GM23248 (cell line): ENCODE measurements at places on chromosomes 12 and 14. TPM values are rescaled to one million over a fixed set of nuclear protein-coding genes. Genes with fewer than 3 reads are reported as not detected.
A peak's percentile ranks its signal among the peaks of the same experiment; 100 is the strongest.

SLC22A17 gene
- 16.5 and 20.4 TPM in 2 replicates for polyA plus RNA-seq

GRCh38 chr12:14931359-14931758 lies 7.0 kb downstream of the ERP27 start:
- no peak overlapping the region for H3K4me3 ChIP-seq
- no peaks in the 10 kb centered on the region for H3K36me3 ChIP-seq
- no peaks in the 10 kb centered on the region for H3K4me1 ChIP-seq
- peak; percentile 16 for DNase-seq
- H3K27ac ChIP-seq: no peak overlapping the region

GRCh38 chr14:99192028-99192621 lies 79.9 kb downstream of the BCL11B start:
- no peaks in the 10 kb centered on the region; the same call in 1 of the 2 replicates for H3K4me1 ChIP-seq
- H3K36me3 ChIP-seq: no peaks in the 10 kb centered on the region
- no peak overlapping the region for H3K27ac ChIP-seq
- H3K4me3 ChIP-seq: peak overlapping the region; percentile 54

GDF3 gene
- not detected in 2 replicates for polyA plus RNA-seq

DNA sequence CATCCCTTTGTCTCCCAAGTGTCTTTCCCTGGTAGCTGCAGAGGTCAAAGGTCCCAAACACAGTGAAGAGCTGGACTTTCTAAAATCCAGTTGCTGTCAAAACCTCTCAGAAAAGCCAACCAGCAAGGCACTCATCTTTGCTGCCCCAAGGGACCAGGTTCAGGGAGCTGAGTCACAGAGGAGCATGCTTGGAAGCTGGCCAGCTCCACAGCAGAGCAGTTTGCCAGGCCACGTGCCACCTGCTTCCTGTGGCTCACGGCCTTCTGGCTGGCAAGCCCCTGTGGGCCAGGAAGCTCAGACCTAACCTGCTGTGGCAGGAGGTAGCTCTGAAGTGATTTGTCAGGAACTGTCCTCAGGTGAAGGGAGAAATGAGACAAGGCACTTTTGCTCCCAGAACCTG lies 3.6 kb downstream of the ISCU start:
- H3K27me3 ChIP-seq: no peaks in the 10 kb centered on the region
- peaks cover 31% of the 10 kb centered on the region for H3K36me3 ChIP-seq
- H3K4me3 ChIP-seq: no peak overlapping the region
- peak overlapping the region; percentile 18; the same call in 1 of the 2 replicates for H3K27ac ChIP-seq
- peaks cover 31% of the 10 kb centered on the region for H3K4me1 ChIP-seq
- DNase-seq: peak; percentile 94

DNA sequence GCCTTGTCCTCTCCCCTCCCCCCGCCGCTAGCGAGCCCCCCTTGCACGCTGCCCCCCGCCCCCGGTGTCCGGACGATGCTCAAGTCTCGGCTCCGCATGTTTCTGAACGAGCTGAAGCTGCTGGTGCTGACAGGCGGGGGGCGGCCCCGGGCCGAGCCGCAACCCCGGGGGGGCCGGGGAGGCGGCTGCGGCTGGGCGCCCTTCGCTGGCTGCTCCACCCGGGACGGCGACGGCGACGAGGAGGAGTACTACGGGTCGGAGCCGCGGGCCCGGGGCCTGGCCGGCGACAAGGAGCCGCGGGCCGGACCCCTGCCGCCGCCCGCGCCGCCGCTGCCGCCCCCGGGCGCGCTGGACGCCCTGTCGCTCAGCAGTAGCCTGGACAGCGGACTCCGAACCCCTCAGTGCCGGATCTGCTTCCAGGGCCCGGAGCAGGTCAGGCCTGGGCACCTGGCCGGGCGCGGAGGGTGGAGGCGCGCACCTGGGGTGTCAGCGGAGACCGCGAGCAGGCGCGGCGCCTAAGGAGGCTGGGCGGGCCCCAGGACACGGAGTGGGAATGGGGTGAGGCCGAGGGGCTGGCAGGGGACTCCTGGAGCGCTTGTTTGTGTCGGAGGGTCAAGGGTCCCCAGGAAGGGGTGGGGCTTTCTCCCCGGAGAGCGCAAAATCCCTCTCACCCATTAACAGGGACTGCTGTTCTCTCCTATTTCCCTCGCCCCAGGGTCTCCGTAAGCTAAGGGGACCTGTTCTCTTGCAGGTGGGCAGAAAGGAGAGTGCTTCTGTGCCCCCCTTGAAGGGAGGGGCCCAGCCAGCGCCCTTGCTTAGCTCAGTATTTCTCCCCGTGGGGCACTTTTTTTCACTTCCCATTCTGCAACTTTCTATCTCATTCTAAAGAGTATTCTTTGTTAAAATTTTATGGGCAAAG lies 810 bp downstream of the MARCHF9 start:
- H3K4me3 ChIP-seq: peak overlapping the region; percentile 36
- no peaks in the 10 kb centered on the region for H3K36me3 ChIP-seq
- H3K27ac ChIP-seq: no peak overlapping the region
- peaks cover 22% of the 10 kb centered on the region for H3K27me3 ChIP-seq
- H3K4me1 ChIP-seq: peaks cover 4% of the 10 kb centered on the region; the same call in 1 of the 2 replicates
- DNase-seq: peak; percentile 36

- no peaks in the 10 kb centered on the region for H3K27me3 ChIP-seq
- H3K27ac ChIP-seq: peak overlapping the region; percentile 44
- no peak for DNase-seq
- H3K4me3 ChIP-seq: no peak overlapping the region
These were observed 19.6 kb downstream of the EPS8 start for GRCh38 chr12:15769586-15769985.

DIO3 gene
- not detected in 2 replicates for polyA plus RNA-seq

DNA sequence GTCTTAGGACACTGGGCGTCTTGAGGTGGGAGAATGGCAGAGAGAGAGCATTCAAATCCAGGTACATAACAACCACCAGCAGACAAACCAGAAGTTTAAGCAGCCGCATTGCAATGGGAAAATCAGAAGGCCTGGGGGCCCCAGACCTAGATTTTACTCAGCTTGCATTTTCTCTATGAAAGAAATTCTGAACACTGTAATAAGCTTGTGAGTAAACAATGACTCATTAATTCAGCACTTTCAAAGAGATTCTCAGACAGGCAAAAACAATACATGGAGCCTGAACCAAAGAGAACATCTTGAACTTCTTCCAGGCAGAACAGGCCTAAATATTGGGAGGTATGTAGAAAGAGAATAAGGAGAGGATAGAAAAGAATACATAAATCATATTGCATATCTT lies 69.8 kb upstream of the IFNG-AS1 start:
- peak; percentile 67 for DNase-seq
- no peaks in the 10 kb centered on the region for H3K36me3 ChIP-seq
- H3K27me3 ChIP-seq: no peaks in the 10 kb centered on the region
- no peak overlapping the region for H3K4me3 ChIP-seq
- H3K27ac ChIP-seq: no peak overlapping the region
- peaks cover 18% of the 10 kb centered on the region for H3K4me1 ChIP-seq

AKAP5 gene
- polyA plus RNA-seq: 0.08 and 0.19 TPM in 2 replicates

- no peaks in the 10 kb centered on the region for H3K36me3 ChIP-seq
- no peaks in the 10 kb centered on the region for H3K27me3 ChIP-seq
- H3K4me3 ChIP-seq: no peak overlapping the region
- DNase-seq: no peak
- no peaks in the 10 kb centered on the region for H3K4me1 ChIP-seq
- H3K27ac ChIP-seq: no peak overlapping the region
These were observed 476.8 kb downstream of the TRHDE start for GRCh38 chr12:72748971-72749370.

GRCh38 chr12:30104971-30105370 lies 321.2 kb upstream of the TMTC1 start:
- H3K36me3 ChIP-seq: no peaks in the 10 kb centered on the region
- H3K27me3 ChIP-seq: no peaks in the 10 kb centered on the region
- no peak for DNase-seq
- H3K27ac ChIP-seq: no peak overlapping the region

SLC38A4 gene
- 0.36 and 0.57 TPM in 2 replicates for polyA plus RNA-seq

DNA sequence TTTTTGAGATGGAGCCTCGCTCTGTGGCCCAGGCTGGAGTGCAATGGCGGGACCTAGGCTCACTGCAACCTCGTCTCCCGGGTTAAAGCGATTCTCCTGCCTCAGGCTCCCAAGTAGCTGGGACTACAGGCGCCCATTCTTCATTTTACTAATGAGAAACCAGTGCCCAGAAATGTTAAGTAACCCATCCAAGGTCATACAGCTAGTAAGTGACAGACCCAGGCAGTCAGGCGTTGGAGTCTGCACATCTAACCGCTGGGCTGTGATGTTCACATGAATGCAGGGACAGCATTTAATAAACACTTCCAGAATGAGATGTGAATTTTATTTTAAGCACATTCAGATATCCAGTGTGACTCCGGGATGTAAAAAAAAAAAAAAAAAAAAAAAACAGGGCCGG lies 1.3 kb upstream of the TRIP11 start:
- H3K27me3 ChIP-seq: no peaks in the 10 kb centered on the region
- H3K4me1 ChIP-seq: peaks cover 26% of the 10 kb centered on the region
- peak overlapping the region; percentile 99 for H3K27ac ChIP-seq
- H3K4me3 ChIP-seq: peak overlapping the region; percentile 93
- H3K36me3 ChIP-seq: no peaks in the 10 kb centered on the region
- peak; percentile 12 for DNase-seq

GPN3 gene
- 43.5 and 47.4 TPM in 2 replicates for polyA plus RNA-seq

- H3K4me3 ChIP-seq: no peak overlapping the region
- no peak overlapping the region for H3K27ac ChIP-seq
- H3K4me1 ChIP-seq: peaks cover 35% of the 10 kb centered on the region
- H3K27me3 ChIP-seq: no peaks in the 10 kb centered on the region
These were observed 48.4 kb downstream of the GALNT4 start for GRCh38 chr12:89476232-89476631.

DNA sequence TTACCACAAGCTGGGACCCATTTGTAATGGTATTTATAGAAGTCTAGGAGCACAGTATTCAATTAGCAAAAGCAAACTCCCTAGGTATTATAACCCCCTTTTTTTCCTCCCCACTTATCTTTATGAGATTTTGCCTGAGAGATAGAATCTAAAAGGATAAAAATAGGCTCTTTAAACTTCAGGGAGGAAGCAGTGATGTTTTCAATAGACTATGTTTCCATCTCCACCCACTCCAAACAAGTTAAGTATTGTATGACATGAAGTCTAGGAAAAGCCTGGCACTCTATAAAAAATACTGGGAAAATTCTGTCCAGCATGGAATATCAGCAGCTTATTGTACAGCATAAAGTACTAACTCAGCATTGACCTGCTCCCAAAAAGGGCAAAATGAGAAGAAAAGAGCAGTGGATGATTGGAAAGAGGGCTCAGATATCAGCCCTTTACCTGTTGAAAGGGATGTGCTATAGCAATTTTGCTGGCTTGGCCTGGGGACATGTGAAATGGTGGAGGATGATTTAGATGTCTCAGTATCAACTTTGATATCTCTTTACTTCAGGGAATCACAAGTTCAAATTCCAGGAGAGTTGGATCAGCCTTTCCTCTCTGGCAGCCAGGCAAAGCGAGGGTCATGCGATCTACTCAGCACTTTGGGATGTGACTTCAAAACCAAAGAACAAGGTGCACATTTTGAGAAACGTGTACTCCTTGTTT lies 72.4 kb downstream of the IGF1 start:
- no peaks in the 10 kb centered on the region for H3K27me3 ChIP-seq
- H3K4me3 ChIP-seq: no peak overlapping the region
- DNase-seq: peak; percentile 19

DNA sequence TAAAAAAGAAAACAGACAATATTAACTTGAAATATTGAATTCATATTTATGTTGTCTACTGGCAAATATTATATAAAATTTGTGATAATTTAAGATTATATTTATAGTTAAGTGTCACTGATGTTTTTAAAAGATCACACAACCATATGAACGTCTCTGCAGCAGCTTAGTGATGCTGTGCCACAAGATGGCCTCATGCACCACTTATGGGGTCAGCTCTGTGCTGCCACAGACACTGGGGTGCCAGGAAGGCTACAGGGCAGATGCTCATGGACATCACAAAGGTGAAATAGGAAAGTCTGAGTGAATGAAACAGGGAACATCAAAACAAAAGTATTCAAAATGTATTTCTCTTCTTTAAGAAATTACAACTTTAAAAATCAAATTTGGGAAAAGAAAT lies 13.1 kb downstream of the ATXN3 start:
- H3K27ac ChIP-seq: no peak overlapping the region
- DNase-seq: peak; percentile 8
- H3K36me3 ChIP-seq: peaks cover 16% of the 10 kb centered on the region; the same call in 1 of the 2 replicates
- H3K4me3 ChIP-seq: no peak overlapping the region
- no peaks in the 10 kb centered on the region for H3K27me3 ChIP-seq

SLC41A2 gene
- 8.9 and 9.3 TPM in 2 replicates for polyA plus RNA-seq

DNA sequence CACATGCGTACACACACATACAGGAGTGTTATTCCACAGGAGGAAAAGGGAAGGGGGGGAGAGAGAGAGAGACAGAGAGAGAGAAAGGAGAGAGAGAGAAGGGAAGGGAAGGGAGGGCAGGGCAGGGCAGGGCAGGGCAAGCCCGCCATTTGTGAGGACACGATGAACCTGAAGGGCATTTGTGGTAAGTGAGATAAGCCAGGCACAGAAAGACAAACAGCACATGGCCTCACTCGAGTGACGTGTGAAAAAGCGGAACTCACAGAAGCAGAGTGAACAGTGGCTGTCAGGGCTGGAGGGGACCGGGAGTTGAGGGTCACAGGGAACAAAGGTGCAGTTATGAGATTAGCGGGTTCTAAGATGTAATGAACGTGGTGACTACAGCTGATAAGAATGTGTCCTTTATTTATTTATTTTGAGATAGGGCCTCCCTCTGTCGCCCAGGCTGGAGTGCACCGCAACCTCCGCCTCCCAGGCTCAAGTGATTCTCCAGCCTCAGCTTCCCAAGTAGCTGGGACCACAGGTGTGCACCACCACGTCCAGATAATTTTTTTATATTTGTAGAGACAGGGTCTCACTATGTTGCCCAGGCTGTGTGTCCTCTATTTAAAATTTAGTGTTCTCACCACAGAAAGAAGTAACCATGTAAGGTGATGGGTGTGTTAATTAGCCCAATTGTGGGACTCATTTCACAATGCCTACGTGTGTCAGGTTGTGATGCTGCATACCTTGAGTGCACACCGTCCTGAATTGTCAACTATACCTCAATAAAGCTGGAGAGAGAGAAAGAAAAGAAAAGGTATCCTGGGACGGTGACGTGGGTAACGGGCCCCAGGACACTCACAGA lies 18.7 kb upstream of the FBRSL1 start:
- H3K36me3 ChIP-seq: no peaks in the 10 kb centered on the region
- H3K27me3 ChIP-seq: no peaks in the 10 kb centered on the region
- no peaks in the 10 kb centered on the region for H3K4me1 ChIP-seq
- no peak overlapping the region for H3K27ac ChIP-seq
- no peak overlapping the region for H3K4me3 ChIP-seq

GLRX5 gene
- polyA plus RNA-seq: 48.7 and 48.9 TPM in 2 replicates

DNA sequence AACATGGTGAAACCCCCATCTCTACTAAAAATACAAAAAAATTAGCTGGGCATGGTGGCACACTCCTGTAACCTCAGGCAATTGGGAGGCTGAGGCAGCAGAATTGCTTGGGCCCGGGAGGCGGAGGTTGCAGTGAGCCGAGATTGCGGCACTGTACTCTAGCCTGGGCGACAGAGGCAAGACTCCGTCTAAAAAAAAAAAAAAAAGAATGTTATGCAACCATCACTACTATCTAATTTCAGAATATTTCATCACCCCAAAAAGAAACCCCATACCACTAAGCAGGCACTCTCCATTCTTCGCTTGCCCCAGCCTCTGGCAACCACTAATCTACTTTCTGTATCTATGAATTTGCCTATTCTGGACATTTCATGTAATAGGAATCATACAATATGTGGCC lies 68.8 kb upstream of the AMN start:
- no peak overlapping the region for H3K4me3 ChIP-seq
- no peaks in the 10 kb centered on the region for H3K36me3 ChIP-seq
- no peaks in the 10 kb centered on the region for H3K27me3 ChIP-seq
- no peak for DNase-seq
- no peak overlapping the region for H3K27ac ChIP-seq
- H3K4me1 ChIP-seq: 0 out of 2 replicates have a peak, but pooled peaks cover 11% of the 10 kb centered on the region
